ENCODE measurements at places on chromosomes 11 and 22.

DNA sequence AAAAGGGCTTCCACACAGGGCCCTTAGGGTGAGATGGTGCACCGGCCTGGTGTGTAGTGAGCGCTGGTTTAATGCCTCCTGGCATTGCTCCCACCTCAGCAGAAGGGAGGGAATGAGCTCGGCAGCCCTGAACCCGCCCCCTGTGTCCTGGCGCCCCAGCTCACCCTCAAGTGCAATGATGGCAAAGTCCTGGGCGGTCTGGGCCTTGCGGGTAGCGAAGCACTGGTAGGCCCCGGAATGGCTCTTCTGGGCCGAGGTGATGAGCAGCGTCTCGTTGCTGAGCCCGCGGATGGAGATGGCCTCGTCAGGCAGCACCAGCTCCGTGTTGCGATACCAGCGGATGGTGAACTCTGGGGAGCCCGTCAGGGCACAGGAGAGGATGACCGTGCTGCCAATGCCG lies 193.3 kb downstream of the CEP164 start:
- H3K4me1 ChIP-seq, result peaks cover 58% of the 10 kb centered on the region
- H3K4me3 ChIP-seq, result no peak overlapping the region
- no peaks in the 10 kb centered on the region for H3K36me3 ChIP-seq
- H3K27ac ChIP-seq, result peak overlapping the region; percentile 83

GRCh38 chr11:59957094-59957493 lies 6.7 kb upstream of the OOSP4A start:
- no peaks in the 10 kb centered on the region for H3K36me3 ChIP-seq
- DNase-seq, result no peak
- H3K4me3 ChIP-seq, result no peak overlapping the region
- no peaks in the 10 kb centered on the region for H3K27me3 ChIP-seq

DNA sequence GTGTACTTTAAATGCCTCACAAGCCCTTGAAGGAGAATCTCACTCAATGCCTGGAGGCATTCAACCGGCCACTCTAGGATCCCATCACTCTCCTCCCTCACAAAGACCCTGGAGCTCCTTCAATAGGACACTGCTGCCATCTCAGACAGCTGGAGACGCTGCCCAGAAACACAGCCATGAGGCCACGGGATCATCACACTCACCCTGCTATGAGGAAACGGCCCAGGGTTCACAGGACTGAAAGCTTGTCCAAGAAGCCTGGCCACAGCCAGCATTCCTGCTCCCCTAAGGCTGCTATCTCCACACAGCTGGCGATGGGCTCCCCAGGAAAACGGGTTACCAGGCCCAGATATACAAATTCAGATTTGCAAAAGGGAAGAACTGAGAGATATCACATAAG lies 13.2 kb downstream of the CARS1 start:
- H3K27ac ChIP-seq, result no peak overlapping the region
- peaks cover 17% of the 10 kb centered on the region for H3K4me1 ChIP-seq
- H3K36me3 ChIP-seq, result peaks cover 42% of the 10 kb centered on the region
- H3K4me3 ChIP-seq, result no peak overlapping the region
- H3K27me3 ChIP-seq, result no peaks in the 10 kb centered on the region

DNA sequence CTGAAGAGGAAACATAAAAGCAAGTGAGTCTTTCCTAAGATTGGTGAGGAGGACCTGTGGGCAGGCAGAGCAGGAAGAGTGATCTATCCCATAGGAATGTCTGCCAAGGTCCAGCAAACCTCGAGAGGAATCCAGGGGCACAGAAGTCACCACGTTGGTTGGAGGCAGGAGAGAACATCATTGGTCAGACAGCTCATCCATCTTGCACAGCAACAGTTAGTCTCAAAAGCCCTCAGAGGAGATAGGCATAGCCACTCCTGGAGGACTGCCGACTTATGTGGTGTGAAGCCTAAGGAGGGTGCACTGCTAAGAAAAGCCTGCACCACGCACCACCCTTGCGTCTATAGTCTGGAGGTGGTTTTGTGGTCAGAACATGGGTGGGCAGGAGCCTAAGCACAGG lies 109.1 kb downstream of the RASSF10 start:
- no peak overlapping the region for H3K27ac ChIP-seq
- H3K36me3 ChIP-seq, result no peaks in the 10 kb centered on the region
- DNase-seq, result no peak

- H3K36me3 ChIP-seq, result no peaks in the 10 kb centered on the region
- no peak overlapping the region for H3K27ac ChIP-seq
Measured at GRCh38 chr11:34754171-34754823, 133.4 kb downstream of the EHF start.

DNA sequence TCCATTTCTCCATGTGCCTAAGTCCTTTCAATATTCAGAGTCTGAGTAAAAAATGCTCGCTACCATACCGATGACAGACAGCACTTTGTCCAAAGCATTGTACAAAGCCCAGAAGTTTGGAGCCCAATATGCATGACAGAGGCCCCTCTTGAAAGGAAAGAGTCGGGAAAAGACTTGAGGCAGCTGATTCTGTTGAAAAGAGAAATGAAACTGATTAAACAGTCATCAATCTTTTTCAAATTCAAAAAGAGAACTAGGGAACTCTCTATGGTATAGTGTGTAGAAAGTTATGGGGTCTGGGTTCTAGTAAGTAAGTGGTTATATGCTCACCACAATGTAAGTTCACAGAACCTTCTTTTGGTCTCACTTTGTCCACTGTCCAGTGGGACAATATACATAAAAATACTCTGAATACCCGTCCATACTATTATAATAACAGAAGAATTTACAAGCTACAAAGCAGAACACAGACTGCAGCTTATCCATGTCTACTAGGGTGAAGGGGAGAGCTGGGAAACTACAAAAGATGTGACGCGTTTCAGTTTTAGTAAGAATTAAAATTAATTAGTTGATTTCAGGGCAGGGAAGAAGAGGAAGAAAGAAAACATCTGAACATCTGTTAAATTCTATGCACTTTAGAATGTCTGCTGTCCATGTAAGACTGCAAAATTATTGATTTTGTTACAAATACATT lies 26.7 kb downstream of the ALG8 start:
- no peaks in the 10 kb centered on the region for H3K4me1 ChIP-seq
- peaks cover 26% of the 10 kb centered on the region for H3K36me3 ChIP-seq
- DNase-seq, result no peak
- H3K27me3 ChIP-seq, result no peaks in the 10 kb centered on the region
- no peak overlapping the region for H3K27ac ChIP-seq

DNA sequence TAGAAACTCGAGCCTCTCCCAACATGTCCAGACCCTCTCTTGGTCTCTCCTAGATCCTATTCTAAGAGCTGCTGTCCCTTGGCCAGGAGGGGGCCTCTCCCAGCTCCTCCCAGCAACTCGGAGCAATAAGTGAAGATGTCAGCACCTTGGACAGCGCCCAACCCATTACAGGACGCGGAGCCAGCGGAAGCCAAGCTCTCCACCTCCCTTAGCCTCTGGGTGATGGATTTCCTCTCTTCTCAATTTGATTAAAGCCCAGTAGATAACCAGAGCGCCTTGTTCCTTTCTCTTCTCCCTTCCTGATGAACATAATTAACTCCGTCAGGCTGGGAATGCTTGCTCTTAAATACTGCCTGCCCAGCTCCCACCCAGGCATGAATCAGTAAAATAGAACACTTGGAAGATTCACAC lies 26.2 kb upstream of the TPBGL start:
- no peaks in the 10 kb centered on the region for H3K4me1 ChIP-seq
- peaks cover 2% of the 10 kb centered on the region for H3K27me3 ChIP-seq
- no peak overlapping the region for H3K4me3 ChIP-seq

- H3K4me1 ChIP-seq, result peaks cover 4% of the 10 kb centered on the region
- peaks cover 19% of the 10 kb centered on the region for H3K36me3 ChIP-seq
- DNase-seq, result no peak
- H3K27ac ChIP-seq, result no peak overlapping the region
- H3K27me3 ChIP-seq, result no peaks in the 10 kb centered on the region
- no peak overlapping the region for H3K4me3 ChIP-seq
Measured at GRCh38 chr11:15972838-15973237, 383.5 kb downstream of the SOX6 start.

- no peak overlapping the region for H3K27ac ChIP-seq
- no peak for DNase-seq
- peaks cover 2% of the 10 kb centered on the region for H3K27me3 ChIP-seq
Measured at GRCh38 chr22:38027487-38027886, 29.7 kb upstream of the PICK1 start.

- no peaks in the 10 kb centered on the region for H3K4me1 ChIP-seq
- no peak for DNase-seq
- no peak overlapping the region for H3K4me3 ChIP-seq
Measured at GRCh38 chr11:107957109-107957588, 28.9 kb downstream of the RAB39A start.

DNA sequence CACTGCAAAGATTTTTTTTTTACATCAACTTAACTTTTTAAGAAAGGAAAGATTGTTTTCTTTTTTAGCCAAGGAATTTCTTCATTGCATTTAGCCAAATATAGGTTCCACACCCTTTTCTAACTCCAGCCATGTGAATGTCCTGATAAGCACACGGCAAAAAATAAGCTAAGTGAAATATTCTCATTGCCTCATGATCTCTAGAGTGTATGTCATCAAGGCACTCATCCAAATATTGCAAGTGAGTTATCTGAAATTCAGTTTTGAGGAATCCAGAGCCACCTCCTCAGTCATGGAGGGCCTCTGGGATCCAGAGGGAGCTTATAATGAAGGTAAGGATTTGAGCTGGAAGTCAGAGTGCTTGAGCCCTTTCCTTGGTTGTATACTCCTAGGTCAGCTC lies 80.0 kb downstream of the BLID start:
- no peak overlapping the region for H3K27ac ChIP-seq
- no peaks in the 10 kb centered on the region for H3K4me1 ChIP-seq
- H3K4me3 ChIP-seq, result no peak overlapping the region
- no peak for DNase-seq
- H3K27me3 ChIP-seq, result no peaks in the 10 kb centered on the region
- H3K36me3 ChIP-seq, result no peaks in the 10 kb centered on the region

GRCh38 chr11:10900681-10901415 lies 43.0 kb upstream of the ZBED5 start:
- H3K27me3 ChIP-seq, result no peaks in the 10 kb centered on the region
- no peaks in the 10 kb centered on the region for H3K36me3 ChIP-seq
- no peak overlapping the region for H3K4me3 ChIP-seq
- peak overlapping the region; percentile 58 for H3K27ac ChIP-seq
- DNase-seq, result no peak

DNA sequence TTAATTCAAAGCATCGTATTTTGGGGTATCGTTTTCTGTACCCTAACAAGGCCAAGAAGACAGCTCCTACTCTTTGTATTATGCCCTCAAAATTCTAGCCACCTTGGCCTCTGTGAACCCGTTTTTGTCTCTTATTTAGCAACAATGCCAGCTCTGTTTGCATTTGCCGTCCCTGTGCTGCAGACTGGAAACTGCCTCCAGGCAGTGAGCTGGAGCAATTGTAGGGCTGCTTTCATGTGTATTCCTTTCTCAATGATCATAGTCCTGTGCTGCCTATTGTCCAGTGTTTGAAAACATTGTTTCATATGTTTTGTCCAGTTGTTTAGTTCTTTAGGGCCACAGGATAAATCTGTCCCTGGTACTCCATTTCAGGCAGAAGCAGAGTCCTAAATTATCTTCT lies 19.9 kb upstream of the BACE1-AS start:
- H3K27me3 ChIP-seq, result no peaks in the 10 kb centered on the region
- peaks cover 2% of the 10 kb centered on the region for H3K4me1 ChIP-seq
- H3K36me3 ChIP-seq, result peaks cover 12% of the 10 kb centered on the region

GRCh38 chr11:213111-213510 lies 5.6 kb downstream of the RIC8A start:
- no peaks in the 10 kb centered on the region for H3K27me3 ChIP-seq
- H3K4me1 ChIP-seq, result peaks cover 15% of the 10 kb centered on the region
- H3K4me3 ChIP-seq, result no peak overlapping the region
- peaks cover 74% of the 10 kb centered on the region for H3K36me3 ChIP-seq
- no peak overlapping the region for H3K27ac ChIP-seq
- DNase-seq, result no peak

DNA sequence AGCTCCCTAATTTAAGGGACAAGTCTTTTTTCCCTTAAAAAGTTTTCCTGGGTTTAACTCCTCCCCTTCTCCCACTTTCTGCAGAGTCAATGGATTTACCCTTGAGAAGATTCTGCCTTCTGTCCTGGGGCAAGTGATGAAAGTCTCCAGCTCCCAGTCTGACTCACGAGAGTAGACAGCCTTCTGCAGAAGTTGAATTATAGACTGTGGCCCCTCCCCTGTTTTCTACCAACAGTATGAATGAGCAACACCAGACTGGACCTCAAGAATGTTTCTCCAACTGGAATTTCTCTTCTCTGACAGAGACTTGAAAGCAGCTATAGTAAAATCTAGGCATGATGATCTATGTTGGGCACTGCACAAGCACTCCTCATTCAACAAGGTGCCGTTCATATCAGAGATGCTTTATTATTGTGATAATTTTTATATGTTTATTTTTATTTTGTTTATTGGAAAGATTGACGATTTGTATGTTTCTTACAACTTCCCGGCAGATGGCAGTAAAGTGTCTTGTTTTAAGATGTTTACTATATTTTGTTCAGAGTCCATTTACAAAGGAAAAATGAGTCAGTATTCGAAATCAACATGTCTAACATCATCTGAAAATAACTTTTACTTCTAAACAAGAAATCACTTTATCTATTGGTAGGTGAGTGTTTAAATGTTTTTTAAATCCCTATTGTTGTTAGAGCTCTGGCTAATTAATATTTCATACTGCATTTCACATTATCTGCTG lies 56.6 kb downstream of the LMO2 start:
- H3K27me3 ChIP-seq, result peaks cover 26% of the 10 kb centered on the region
- H3K36me3 ChIP-seq, result no peaks in the 10 kb centered on the region
- H3K4me1 ChIP-seq, result no peaks in the 10 kb centered on the region
- H3K4me3 ChIP-seq, result no peak overlapping the region
- no peak overlapping the region for H3K27ac ChIP-seq
- no peak for DNase-seq

DNA sequence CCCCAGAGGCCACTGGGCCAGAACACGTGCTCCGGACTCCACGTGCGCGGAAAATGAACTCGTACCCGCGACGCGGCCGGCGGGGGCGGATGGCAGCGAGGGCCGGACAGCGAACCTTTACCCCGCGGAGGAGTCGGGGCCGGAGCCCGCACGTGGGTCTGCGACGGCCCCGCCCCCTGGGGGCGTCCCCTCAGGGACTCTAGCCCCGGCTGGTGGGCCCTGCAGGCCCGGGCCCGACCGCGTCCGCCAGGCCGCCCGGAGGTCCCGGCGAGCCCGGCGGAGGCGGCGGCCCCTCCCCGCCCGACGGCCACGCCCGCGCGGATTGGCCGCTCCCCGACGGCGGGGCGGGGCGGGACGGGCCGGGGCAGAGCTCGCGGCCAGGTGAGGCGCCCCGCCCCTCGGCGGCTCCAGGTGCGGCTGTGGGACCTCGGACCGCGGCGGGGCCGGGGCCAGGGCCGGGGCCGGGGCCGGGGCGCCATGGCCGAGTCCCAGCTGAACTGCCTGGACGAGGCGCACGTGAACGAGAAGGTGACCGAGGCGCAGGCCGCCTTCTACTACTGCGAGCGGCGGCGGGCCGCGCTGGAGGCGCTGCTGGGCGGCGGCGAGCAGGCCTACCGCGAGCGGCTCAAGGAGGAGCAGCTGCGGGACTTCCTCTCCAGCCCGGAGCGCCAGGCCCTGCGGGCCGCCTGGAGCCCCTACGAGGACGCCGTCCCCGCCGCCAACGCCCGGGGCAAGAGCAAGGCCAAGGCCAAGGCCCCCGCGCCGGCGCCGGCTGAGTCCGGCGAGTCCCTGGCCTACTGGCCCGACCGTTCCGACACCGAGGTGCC lies at the start of gene FAM83F:
Gene FAM83F (plus strand): TSS at position 389 of the 827 bp plus-strand sequence. CDS start 89 bp downstream, at position 478.
- H3K27me3 ChIP-seq, result peaks cover 12% of the 10 kb centered on the region
- peak within 1 kb of the TSS; percentile 66 for H3K27ac ChIP-seq
- H3K4me3 ChIP-seq, result peak within 1 kb of the TSS; percentile 59
- no peaks in the 10 kb centered on the region for H3K36me3 ChIP-seq

Data from large intestine (tissue), 12 donors.